AG10803 (cell line): ENCODE measurements at places on chromosomes 5 and 9.

- no peak for DNase-seq
Observed at GRCh38 chr9:21153336-21154017, 11.8 kb upstream of the IFNW1 start.

DNA sequence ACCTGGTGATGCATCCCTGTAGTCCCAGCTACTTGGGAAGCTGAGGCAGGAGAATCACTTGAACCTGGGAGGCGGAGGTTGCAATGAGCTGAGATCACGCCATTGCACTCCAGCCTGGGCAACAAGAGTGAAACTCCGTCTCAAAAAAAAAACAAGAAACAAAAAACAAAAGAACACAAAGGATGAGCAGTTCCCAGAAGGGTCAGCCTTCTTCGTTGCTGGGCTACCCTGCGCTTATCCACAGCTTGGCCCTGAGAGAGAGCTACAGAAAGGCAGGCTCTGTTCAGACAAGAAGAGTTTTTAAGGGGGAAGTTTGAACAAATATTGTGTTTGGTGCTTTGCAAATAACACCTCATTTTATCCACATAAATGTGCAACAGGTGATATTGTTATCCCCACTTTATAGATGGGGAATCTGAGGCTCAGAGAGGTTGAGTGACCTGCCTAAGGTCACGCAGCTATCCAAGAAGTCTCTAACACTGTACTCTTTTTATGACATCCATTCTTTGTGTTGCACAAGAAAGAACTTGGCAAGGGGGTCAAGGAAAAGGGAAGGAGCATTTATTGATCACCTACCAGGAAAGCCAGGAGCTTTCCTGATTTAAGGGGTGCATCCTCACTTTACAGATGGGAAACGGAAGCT, 63.7 kb upstream of the NEURL1B start:
- no peak for DNase-seq

DNA sequence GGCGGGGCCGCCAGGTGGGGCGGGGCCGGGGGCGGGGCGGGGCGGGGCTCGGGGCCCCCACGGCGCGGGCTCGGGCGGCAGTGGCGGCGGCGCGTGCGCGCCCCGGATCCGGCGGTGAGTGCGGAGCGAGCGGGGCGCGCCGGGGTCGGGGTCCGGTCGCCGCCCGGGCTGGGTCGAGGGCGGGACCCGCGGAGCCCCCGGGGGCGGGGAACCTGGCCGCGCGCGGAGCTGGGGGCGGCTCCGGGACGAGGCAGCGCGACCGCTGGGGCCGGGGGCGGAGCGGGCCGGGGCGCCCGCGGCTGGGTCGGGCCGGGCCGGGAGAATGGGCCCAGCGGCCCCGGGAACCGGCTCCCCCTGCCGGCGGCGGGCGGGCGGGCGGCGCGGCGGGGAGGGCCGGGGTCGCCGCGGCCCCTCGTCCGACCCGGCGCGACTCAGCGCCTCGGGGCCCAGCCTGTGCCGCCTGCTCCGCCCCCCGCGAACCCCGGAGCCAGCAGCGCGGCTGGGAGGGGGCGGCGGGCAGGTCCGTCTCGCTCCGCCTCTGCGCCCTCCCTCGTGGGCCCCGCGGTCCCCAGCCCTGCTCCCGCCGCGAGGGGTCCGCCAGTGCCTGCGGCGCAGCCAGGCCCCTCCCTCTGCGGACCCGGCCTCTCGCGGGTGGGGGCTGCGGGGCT, 3.1 kb downstream of the EGFL7 start:
- no peak for DNase-seq

DNA sequence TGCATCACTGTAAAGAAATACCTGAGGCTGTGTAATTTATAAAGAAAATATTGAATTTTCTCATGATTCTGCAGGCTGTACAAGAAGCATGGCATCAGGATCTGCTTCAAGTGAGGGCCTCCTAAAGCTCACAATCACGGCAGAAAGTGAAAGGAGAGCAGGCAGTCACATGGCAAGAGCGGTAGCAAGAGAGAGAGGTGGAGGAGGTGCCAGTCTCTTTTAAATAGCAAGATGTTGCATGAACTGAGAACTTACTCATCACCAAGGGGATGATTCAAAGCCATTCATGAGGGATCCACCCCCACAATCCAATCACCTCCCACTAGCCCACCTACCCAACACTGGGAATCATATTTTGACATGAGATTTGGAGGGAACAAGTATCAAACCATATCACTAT, 184.5 kb upstream of the PAPPA start:
- no peak for DNase-seq

GRCh38 chr9:92635760-92636159, 34.2 kb downstream of the IPPK start:
- no peak for DNase-seq

GRCh38 chr9:123484130-123484529, 128.1 kb downstream of the CRB2 start:
- DNase-seq, result no peak

DNA sequence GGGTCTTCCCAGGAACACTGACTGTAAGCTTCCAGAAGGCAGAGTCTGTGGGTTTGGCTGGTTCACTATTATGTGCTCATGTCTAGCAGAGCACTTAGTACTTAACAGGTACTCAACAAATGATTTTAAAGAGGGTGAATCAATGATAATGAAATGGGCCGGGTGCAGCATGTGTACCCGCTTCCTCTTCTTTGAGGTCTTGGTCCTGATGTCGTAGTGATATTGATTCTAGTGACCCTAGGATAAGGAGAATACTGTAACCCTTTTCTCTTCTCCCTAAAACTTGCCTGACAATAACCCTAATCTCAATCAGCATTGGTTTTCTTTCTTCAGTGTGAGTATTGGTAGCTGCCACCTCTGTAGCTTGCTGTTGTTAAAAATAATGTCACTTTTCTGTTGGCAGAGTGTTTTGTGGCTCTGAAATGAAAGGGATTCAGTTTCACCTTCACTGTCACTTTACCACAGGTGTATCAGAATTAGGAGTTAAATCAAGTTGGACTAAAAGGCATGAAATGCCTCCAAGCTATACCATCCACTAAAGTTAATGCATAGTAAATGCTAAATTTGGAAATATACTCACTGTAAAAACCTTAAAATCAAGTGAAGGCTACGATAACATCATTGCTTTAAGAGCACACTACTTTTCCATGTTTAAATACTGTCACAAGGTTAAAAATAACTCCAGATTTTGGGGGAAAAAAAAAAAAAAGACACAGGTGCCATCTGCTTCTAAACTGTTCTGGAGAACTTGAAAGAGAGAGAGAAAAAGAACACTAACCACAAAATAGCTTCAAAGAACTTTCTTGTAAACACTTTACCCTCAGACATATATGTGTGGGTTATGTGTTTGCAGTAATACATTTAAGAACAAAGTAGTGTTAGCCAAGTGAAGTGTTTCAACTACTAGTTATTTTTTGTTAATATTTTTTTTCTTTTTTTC, 6.0 kb downstream of the CAMK4 start:
- DNase-seq, result no peak

GRCh38 chr5:6554812-6555211, 78.0 kb downstream of the NSUN2 start:
- no peak for DNase-seq

DNA sequence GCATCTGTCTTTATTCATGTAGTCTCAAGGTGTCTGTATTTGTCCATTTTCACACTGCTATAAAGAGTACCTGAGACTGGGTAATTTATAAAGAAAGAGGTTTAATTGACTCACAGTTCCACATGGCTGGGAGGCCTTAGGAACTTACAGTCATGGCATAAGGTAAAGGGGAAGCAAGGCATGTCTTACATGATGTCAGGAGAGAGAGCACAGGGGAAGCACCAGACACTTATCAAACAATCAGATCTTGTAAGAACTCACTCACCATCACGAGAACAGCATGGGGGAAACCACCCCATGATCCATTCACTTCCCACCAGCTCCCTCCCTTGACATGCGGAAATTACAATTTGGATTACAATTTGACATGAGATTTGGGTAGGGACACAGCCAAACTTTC, 44.2 kb downstream of the NLN start:
- DNase-seq, result no peak

DNA sequence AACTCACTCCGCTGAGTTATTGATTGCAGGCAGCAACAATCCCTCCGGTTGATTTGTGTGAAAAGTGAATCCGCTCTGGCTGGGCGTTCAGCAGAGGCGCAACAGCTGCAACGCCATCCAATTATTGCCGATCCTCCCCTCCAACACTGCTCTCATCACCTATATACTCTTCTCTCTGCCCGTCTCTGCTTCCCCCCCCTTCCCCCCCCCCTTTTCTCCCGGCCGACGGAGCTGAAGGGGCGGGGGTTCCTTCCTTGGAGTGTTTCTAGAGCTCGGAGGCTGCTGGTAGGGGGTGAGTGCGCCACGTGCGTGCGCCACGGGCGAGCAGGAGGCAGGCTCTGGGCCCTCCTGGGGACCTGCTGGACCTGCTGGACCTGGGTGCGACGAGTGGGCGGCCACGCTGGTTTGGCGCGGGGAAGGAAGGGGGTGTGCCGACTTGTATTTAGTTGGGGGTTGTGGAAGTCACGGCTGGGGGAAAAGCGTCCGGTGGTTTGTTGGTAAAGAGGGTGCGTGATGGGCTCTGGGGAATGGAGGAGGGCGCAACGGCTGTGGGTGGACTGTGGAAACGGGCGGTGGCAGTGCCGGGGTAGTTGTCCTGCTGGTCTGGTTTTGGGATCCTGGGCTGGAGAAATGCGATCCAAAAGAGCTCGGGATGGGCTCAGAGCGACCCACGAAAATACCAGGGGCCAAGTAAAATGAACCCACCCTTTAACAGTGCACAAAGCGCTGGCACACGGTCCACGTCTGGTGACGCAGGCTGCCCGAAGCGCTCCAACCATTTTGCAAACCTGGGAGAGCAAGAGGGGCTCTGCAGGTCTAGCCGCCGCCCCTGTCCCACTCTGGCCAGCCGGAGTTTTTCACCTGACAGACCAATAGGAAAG, 6.4 kb upstream of the MEF2C start:
- DNase-seq, result peak; percentile 42
